ENCODE measurements at places on chromosomes 2 and 18.

- DNase-seq = no peak
These were observed 291.2 kb downstream of the MYT1L start for GRCh38 chr2:2039826-2040225.

DNA sequence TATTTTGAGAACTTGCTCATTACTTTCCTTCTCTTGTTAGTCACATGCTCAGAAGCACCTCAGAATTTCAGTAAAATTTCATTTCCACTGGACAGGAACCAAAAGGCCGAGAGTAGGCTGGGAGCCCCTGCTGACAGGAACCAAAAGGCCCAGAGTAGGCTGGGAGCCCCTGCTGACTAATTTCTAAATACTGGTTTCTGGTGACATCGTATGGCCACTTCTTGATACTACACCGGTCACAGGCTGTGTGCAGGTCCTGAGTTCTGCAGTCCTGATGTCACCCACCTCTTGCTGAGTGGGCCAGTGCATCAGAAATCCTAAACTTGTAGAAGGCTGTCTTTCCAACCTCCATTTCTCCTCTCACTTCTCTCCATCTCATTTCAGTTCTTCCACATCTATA is 17.7 kb upstream of the EN1 start:
- DNase-seq = no peak

GRCh38 chr2:165055082-165055851 is 99.9 kb upstream of the SLC38A11 start:
- DNase-seq = no peak

- no peak for DNase-seq
These were observed 48.7 kb downstream of the ST3GAL5 start for GRCh38 chr2:85840091-85840490.

DNA sequence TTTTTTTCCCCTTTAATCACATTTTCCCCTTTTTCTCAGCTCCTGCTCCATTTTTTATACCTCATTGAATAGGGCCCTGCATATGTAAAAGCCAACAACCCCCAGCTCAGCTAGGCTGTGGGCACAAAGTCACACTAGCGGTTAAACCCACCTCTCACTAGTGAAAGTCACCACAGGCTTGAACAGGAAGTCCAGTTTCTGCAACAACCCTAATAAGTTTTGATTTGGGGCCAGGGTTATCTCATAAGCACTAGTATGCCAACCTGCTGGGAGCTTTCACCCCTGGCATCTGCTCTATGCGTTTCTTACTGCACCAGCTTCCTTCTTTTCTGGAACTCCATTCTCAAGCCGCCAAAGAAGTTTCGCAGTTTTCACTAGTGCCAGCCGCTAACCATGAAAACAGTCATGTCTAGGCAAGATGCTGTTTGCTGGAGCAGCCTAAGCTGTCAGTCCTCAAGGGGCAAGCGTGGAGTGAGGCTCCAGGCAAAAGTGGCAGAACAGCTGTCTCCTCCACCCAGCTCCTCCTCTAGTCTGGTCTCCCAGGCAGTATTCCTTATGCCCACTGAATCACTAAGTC is 197.0 kb upstream of the MEIS1 start:
- no peak for DNase-seq

- no peak for DNase-seq
These were observed 1.1 kb upstream of the SSB start for GRCh38 chr2:169797601-169798000.

GRCh38 chr2:157055660-157056199 is 201.8 kb upstream of the GALNT5 start:
- DNase-seq = no peak

DNA sequence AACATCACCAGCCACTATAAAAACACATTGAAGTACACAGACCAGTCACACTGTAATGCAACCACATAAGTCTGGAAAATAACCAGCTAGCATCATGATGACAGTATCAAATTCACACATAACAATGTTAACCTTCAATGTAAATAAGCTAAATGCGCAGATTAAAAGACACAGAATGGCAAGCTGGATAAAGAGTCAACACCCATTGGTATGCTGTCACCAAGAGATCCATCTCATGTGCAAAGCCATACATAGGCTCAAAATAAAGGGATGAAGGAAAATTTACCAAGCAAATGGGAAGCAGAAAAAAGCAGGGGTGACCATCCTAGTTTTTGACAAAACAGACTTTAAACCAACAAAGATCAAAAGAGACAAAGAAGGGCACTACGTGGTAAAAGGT is 110.8 kb downstream of the NR4A2 start:
- DNase-seq = no peak

GRCh38 chr2:127101756-127102477 is 5.0 kb downstream of the BIN1 start:
- DNase-seq = no peak

DNA sequence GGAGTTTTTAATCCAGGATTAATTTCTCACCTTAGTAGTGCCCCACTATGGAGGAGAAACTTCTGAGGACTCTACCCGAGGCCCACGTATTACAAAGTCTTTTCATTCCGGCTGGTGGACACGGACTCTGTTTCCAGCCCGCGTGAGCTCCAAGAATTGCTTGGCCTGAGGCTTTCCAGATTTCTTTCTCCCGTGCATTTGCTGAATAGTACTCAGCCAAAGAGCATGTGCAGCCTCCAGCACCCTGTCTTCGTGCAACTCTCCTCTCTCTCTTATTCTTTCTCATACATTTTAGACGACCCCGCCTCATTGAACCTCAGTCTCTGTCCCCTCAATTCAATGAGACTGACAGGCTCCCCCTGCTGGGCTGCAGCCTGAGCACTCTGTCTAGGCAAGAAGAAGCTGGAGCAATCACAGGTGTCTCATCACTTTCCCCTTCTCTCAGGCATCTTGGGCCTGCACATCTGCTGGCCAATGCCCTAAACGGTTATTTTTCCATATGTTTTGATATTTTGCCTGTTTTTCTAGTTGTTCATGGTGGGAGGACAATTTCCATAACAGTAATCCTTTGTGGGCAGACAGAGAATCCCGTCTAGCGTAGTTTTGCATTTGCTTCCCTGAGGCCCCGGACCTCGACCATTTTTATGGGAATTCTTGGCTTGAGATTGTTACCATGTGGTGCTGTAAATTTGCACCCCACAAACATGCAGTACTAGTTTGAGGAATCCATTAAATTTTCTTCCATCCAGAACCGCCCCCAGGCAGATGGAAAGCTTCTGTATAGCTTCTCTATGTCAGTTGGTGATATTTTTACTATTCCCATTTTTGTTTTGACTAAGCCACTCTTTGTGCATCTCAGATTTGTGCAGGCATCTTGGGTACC is 50.1 kb upstream of the LPIN2 start:
- DNase-seq = peak; percentile 79

DNA sequence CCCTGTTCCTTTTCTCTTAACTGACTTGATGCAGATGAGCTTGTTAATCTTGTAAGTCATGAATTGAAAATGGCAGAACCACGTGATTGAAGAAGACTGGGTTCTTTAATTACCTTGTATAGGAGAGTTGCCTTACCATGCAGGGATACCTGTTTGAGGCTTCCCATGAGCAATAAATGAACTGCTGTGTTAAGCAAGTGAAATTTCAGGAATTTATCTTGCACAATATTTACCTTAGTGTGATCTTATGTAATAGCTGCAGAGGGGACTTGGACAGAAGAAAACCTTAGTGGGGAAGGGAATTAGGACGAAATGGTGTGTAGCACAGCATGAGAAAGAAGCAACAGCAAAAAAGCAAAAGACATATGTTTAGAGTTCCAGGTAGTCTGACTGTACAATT is 384.0 kb upstream of the TMEFF2 start:
- no peak for DNase-seq

GRCh38 chr2:36566887-36567286 is 31.1 kb downstream of the FEZ2 start:
- DNase-seq = no peak

DNA sequence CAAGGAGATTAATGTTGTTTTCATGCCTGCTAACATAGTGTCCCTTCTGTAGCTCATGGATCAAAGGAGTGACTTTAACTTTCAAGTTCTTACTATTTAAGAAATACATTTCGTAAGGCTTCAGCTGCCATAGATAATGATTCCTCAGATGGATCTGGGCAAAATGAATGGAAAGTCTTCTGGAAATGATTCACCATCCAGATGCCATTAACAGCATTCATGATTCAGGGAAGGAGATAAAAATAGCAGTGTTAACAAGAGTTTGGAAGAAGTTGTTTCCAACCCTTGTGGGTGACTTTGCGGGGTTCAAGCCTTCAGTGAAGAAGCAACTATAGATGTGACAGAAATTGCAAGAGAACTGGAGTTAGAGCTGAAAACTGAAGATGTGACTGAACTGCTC is 17.0 kb downstream of the VRK2 start:
- no peak for DNase-seq

DNA sequence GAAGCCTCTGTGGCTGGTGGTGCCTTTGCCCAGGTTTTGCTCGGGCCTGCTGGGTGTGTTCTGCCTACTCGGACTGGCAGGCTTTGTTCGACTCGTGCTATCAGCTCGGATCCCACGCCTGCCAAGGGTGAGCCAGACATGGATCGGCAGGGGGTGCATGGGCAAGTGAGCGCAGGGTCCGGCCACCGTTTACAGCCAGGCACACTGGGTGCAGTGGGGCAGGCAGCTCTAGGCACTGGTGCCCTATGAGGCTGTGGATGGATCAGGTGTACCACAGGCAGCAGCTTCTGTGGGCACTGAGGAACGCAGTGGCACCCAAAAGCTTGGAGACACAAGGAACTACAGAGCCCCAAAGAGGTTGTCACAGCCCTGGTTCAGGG is 25.6 kb downstream of the MARCHF7 start:
- DNase-seq = no peak

GRCh38 chr2:30645745-30646119 is 161.5 kb downstream of the CAPN13 start:
- DNase-seq = no peak

GRCh38 chr2:135997380-135997779 is 12.0 kb upstream of the DARS1 start:
- no peak for DNase-seq

GRCh38 chr18:8611916-8612576 is 2.8 kb downstream of the RAB12 start:
- no peak for DNase-seq

Data from CD4-positive, alpha-beta T cell treated with Interleukin-4 for 4 hours (primary cell).